ENCODE measurements at places on chromosomes 5 and 9. TPM values are rescaled to one million over a fixed set of nuclear protein-coding genes. Genes with fewer than 3 reads are reported as not detected.

FGFR4 gene
- 59.7 TPM for total RNA-seq

NSG2 gene
- not detected for total RNA-seq

DMRT3 gene
- 0.24 TPM for total RNA-seq

PCA3 gene
- total RNA-seq = not detected

SNCB gene
- not detected for total RNA-seq

CDH6 gene
- total RNA-seq = 7.2 TPM

OBP2B gene
- not detected for total RNA-seq

SLC34A1 gene
- not detected for total RNA-seq

GRCh38 chr5:93249651-93250289 is 331.2 kb downstream of the NR2F1-AS1 start:
- peak overlapping the region; percentile 46 for H3K27ac ChIP-seq
- H3K4me1 ChIP-seq = no peaks in the 10 kb centered on the region
- no peaks in the 10 kb centered on the region for H3K27me3 ChIP-seq
- H3K4me3 ChIP-seq = peak overlapping the region; percentile 10

DNA sequence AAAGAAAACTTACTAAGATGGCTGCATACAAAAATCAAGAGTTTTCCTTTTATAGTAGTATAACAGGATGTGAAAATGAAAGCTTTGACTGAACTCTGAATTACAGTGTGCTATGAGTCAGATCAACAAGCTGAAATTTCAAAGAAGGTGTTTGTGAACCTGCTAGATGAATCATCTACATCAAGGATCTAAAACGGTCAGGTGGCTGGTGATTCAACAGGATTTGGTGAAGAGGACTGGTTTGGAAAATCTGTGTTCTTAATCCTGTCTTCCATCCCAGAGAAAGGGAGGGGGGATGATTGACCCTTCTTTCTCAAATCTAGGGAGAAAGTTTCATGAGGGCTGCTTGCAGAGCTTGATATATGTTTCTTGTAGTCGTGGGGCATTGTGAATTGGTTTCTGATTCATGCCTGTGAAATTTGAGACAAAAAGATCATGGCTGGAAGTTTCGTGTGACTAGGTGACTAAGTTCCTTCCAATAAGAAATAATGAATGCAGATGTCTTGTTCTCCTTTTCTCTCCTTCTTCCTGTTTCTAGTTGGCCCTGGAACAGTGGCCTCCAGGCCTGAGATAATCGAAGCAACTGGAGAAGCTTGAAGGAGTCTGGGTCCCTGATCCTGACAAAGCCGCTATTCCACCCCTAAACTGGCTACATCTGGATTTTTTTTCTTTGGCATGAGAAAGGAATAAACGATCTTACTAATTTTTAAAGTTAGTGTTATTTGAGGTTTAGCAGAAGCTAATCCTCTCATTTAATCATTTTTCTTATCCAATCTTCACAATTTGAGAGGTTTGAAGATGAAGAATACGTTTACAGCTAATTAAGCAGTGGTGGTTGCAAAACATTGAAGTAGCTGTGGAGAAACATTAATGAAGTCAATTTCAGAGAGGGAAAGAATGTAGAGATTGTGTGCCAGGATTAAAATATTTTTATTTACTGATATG is 67.2 kb downstream of the MRPS30 start:
- no peaks in the 10 kb centered on the region for H3K4me1 ChIP-seq
- no peaks in the 10 kb centered on the region for H3K36me3 ChIP-seq
- no peak for DNase-seq
- no peak overlapping the region for H3K4me3 ChIP-seq
- no peaks in the 10 kb centered on the region for H3K27me3 ChIP-seq

DNA sequence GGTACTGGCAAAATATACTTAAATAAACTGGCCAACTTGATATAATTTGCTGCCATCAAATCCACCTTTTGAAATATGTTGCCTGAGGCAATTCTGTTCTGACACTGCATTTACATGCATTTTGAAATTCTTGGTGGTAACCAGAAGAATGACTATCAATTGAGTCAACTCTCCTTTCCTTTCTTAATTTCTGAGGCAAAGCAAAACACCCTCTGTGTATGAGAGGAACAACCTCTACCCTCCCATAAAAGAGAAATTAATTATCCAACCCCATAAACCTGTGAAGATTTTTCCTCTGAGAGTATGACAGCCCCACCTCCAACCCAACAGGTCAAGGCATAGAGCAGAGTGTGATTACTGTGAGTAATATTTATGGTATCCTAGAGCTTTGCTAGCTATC is 286.8 kb downstream of the NR2F1-AS1 start:
- no peak overlapping the region for H3K27ac ChIP-seq
- no peak for DNase-seq
- H3K36me3 ChIP-seq = no peaks in the 10 kb centered on the region

DNA sequence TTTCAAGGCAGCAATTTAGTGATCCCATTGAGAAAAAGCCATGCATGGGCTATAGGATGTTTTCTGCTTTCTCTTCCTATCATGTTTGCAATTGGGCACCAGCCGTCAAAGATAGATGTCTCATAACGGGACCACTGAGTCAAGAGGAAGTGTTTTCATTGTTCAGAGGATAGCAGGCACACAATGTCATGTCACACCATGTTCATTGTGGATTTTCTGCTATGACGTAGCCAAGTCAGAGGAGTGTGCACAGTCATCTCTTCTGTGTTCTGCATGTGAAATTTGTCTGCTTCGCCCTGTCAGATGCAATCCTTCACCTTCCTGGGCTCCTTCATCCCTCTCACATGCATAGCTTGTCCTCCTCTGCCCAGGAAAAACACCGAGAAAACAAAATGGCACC is 106.0 kb downstream of the CD180 start:
- no peak overlapping the region for H3K4me3 ChIP-seq
- H3K27me3 ChIP-seq = no peaks in the 10 kb centered on the region
- H3K36me3 ChIP-seq = no peaks in the 10 kb centered on the region
- H3K27ac ChIP-seq = no peak overlapping the region

- H3K4me3 ChIP-seq = no peak overlapping the region
- H3K36me3 ChIP-seq = no peaks in the 10 kb centered on the region
- no peaks in the 10 kb centered on the region for H3K4me1 ChIP-seq
- no peak for DNase-seq
- no peaks in the 10 kb centered on the region for H3K27me3 ChIP-seq
- no peak overlapping the region for H3K27ac ChIP-seq
Observed at GRCh38 chr5:156929366-156929948, 33.6 kb downstream of the TIMD4 start.

- no peaks in the 10 kb centered on the region for H3K36me3 ChIP-seq
- peak; percentile 72 for DNase-seq
- peaks cover 26% of the 10 kb centered on the region for H3K4me1 ChIP-seq
- peak overlapping the region; percentile 98 for H3K27ac ChIP-seq
Observed at GRCh38 chr5:6712142-6712576, 1.1 kb upstream of the TENT4A start.

- no peak overlapping the region for H3K4me3 ChIP-seq
- no peaks in the 10 kb centered on the region for H3K27me3 ChIP-seq
- no peak for DNase-seq
- H3K36me3 ChIP-seq = no peaks in the 10 kb centered on the region
- H3K4me1 ChIP-seq = peaks cover 10% of the 10 kb centered on the region
- H3K27ac ChIP-seq = no peak overlapping the region
Observed at GRCh38 chr5:73818357-73818756, 192.4 kb downstream of the ARHGEF28 start.

DNA sequence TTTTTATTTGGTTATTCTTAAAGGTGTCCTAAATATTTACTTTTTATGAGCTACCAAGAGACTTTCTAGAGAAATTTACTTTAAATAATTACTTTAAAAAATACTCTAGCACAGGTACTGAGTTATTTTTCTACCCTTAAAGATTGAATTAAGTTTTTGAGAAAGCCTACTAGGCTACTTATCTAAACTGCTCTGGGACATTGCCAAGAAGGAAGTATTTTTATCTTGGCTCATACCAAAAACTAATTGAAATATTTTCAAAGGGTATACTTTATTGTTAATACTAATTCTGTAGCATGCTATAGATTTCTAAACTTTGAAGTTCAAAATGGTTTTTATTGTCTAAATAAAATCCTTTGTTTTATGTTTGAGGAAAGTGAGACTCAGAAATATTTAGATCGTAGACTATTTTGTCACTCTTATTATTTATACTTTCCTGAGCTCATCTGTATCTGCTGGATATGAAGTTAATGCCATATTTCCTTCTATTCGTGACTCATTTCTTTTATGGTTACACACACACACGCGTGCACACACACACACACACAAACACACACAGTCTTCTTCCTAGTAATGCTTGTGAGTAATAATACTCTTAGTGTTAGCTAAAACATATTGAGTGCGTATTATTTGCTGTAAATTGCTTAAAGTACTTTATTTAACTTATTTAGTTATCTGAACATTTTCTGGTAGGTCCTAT is 89.5 kb downstream of the MAN2A1 start:
- no peak overlapping the region for H3K4me3 ChIP-seq
- H3K27me3 ChIP-seq = no peaks in the 10 kb centered on the region
- no peak for DNase-seq
- H3K27ac ChIP-seq = no peak overlapping the region
- no peaks in the 10 kb centered on the region for H3K4me1 ChIP-seq

GRCh38 chr9:22718653-22719052 is 272.0 kb downstream of the DMRTA1 start:
- H3K27ac ChIP-seq = no peak overlapping the region
- no peaks in the 10 kb centered on the region for H3K36me3 ChIP-seq
- DNase-seq = no peak
- no peak overlapping the region for H3K4me3 ChIP-seq

GRCh38 chr9:127083138-127083980 is 39.1 kb downstream of the ANGPTL2 start:
- no peak overlapping the region for H3K4me3 ChIP-seq
- peaks cover 10% of the 10 kb centered on the region for H3K36me3 ChIP-seq
- peaks cover 4% of the 10 kb centered on the region for H3K4me1 ChIP-seq
- H3K27ac ChIP-seq = no peak overlapping the region

- no peaks in the 10 kb centered on the region for H3K27me3 ChIP-seq
- no peak for DNase-seq
- no peak overlapping the region for H3K4me3 ChIP-seq
- peaks cover 53% of the 10 kb centered on the region for H3K4me1 ChIP-seq
Observed at GRCh38 chr5:147482706-147483180, 27.1 kb downstream of the DPYSL3 start.

- H3K36me3 ChIP-seq = no peaks in the 10 kb centered on the region
- no peaks in the 10 kb centered on the region for H3K27me3 ChIP-seq
- H3K27ac ChIP-seq = no peak overlapping the region
- no peak overlapping the region for H3K4me3 ChIP-seq
- H3K4me1 ChIP-seq = peaks cover 6% of the 10 kb centered on the region
Observed at GRCh38 chr5:143887903-143888665, 76.1 kb downstream of the HMHB1 start.

- no peaks in the 10 kb centered on the region for H3K4me1 ChIP-seq
- no peak overlapping the region for H3K27ac ChIP-seq
Observed at GRCh38 chr9:13160051-13160450, 119.4 kb downstream of the MPDZ start.

DNA sequence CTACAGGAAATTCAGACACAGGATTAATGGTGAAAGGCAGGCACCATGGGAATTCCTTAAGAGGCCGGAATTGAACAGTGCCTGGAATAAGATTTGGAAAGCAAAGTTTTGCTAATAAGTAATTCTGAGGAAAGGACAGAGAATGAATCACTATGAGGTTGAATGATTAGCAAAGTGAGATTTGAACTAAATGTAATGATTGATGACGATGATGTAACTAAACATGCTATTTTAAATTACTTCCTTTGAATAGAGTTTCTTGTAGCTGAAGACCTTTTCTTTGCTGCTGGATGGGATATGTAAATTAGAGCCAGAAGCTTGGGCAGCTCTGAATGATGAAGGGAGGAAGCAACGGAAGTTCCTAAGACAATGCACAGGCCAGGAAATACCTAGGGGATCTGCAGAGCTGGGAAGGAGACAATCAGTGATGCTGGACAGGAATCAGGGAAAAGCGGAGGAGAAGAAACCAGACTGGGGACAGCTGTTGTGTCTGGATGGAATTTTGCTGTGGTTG is 482.0 kb downstream of the PSAT1 start:
- H3K4me1 ChIP-seq = no peaks in the 10 kb centered on the region
- H3K36me3 ChIP-seq = no peaks in the 10 kb centered on the region
- DNase-seq = no peak
- no peak overlapping the region for H3K27ac ChIP-seq

DNA sequence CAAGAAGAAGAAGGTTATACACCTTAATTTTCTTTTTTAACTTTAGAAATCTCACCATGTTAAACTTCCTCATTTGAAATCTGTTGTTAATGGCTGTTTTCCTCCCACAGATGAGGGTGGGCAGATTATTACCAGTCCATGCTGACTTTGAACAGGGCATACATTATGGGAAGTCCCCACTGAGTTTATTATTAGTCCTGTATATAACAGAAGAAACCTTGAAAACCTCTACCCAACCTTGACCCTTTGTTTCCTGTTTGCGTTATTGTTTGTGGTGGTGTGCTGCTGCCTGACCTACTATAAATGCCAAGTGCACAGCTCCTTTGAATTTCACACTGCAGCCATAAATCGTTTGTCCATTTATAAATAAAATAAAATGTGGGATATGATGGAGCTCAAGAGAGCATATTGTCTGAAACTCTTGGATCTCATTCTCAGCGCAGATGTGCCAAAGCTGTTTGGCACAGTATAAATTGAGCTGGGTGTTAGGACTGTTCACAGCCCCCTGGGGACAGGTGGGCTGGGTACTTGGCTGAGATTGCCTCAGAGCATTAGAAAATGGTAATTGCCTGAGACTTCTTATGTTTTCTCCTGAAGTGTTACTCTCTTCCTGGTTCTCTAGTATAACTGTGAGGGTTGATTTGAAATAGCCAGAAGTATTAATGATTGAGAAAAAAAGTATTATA is 139.6 kb downstream of the SPATA31D1 start:
- no peaks in the 10 kb centered on the region for H3K36me3 ChIP-seq
- no peaks in the 10 kb centered on the region for H3K4me1 ChIP-seq
- H3K27ac ChIP-seq = no peak overlapping the region
- no peak overlapping the region for H3K4me3 ChIP-seq
- DNase-seq = no peak
- H3K27me3 ChIP-seq = no peaks in the 10 kb centered on the region

DNA sequence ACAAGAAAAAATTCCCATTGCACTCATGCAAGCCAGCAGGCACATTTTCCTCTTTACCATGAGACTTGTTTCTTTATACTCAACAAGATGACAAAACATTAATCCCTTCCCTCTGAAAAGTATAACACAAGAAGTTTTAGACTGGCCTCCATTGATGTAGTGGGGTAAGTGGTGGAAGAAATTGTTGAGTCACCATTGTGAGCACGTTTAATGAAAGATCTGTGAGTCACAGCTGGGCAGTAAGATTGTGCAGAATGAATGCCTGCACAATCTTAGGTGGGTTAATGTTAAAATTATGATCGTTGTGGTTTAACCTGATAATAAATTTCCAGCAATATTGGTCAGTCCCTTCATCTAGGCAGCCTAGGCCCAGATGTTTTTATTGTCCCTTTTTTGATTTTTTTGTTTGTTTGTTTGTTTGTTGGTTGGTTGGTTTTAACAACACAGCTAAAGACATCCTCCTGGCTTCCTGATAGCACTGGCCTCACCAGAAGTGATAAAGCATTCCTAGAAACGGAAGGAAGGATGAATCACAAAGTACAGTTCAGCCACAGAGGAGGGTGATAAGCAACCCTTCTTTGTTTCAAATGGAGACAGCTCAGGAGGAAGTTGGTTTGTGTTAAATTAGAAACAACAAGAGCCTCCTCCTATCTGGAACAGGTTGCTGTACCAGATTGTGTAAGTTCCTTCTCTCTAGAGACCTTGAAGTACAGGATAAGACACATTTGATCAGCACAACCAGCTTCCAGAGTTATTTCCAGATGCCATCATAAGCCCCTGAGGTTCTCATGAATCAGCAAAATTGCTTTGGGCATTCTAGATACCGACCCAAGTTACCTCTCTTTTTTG is 40.3 kb downstream of the SLC24A2 start:
- DNase-seq = no peak
- no peak overlapping the region for H3K4me3 ChIP-seq
- no peaks in the 10 kb centered on the region for H3K27me3 ChIP-seq
- no peaks in the 10 kb centered on the region for H3K36me3 ChIP-seq
- no peak overlapping the region for H3K27ac ChIP-seq

Data from lower lobe of right lung (tissue), 2 donors.